Stimulated activated CD8-positive, alpha-beta memory T cell treated with anti-CD3 and anti-CD28 coated beads, Interleukin-12 subunit alpha, Interleukin-12 subunit beta, amount 100 ng/mL, for 1 hour (primary cell): ENCODE measurements at places on chromosomes 6 and 20.

DNA sequence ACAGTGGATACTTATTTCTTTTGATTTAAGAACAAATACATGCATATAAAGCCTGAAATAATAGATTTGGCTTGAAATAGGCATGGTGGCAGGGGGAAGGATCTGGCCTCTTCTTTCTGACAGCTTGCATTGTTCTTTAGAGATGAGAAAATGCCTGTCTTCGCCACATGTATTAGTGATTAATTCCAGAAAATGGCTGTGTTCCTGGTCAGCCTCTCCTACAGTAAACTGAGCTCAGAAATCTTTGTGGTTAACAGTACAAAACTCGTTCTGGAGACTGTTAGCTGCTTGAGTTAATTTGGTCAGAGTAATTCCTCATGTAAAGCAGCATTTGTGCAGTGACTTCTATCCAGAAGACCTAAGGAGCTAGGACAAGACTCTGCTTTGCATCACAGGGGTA lies 151.5 kb downstream of the EYA4 start:
- no peak for DNase-seq

- no peak for DNase-seq
These were observed 34.0 kb upstream of the THBS2 start for GRCh38 chr6:169287675-169288074.

DNA sequence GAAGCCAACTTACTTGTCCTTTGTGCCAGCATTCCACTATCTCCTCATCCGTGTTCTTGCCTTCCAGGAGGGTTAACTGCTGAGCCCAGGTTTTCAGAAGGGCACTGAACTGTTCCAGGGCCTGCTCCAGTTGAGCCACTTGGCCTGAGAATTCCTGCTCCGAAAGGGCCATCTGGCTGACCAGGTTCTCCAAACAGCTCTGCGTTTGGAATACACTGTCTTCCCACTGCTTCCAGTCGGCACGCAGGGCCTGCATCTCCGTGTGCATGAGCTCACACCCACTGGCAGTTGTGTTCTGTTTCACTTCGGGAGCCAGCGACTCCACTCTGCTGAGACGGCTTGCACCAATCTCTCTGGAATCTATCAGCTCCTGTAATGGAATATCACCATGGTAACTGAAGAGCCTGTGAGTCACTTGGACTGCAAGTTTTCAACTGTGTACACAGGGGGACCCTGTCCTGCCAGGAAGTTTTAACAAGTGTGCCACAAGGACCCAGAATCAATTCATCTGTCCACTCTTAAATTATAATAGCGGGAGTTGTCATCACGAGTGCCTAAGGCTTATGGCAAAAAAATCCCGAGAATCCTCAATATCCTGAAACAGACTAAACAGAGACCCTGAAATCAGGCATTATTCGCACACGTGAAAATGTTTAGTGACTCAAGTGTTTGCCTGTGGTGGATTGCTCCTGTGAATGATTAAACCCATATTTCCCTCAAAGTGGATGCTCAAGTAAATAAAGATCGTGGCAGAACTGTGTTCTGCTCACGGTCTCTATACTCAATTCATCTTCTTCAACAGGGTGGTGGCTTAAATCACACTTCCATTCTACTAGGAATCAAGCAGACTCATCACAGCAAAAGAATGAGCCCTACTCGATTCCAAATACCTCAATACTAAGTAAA lies 255.9 kb downstream of the SYNE1 start:
- DNase-seq = no peak

DNA sequence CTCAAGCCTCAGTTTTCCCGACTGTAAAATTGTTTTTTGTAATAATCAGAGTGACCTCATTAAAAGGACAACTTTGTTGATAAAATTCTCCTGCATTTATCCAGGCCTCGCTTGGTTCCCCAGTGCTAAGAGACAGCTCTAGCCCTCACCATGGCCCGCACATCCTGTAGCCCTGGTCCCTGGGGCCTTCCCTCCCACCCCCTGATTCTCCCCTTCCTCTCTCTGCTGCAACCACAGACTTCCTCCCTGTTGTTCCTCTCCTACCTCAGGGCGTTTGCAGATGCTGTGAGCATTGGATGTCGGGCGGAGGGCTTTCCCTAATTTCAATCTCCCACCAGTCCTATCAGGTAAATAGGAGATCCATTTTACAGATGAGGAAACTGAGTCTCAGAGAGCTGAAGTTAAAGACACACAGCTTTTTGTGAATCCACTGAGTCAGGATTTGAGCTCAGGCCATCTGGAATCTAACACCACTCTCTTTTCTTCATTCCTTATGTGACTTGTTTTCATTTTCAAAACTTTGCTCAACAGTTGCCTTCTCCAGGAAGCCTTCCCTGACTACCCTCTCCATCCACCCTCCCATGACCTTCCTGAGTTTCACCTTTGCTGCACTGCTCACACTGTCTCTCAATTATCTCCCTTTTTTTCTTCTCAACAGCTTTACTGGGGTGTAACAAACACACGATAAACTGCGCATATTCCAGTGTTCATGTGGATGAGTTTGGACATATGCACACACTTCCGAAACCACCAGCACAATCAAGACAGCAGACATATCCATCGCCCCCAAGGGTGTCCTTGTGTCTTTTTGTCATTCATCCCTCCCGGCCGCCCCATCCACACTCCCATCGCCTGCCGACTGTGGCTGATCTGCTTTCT lies 107.1 kb downstream of the CEBPB start:
- DNase-seq = no peak

GRCh38 chr20:12093057-12093796 lies 175.5 kb downstream of the BTBD3 start:
- no peak for DNase-seq

DNA sequence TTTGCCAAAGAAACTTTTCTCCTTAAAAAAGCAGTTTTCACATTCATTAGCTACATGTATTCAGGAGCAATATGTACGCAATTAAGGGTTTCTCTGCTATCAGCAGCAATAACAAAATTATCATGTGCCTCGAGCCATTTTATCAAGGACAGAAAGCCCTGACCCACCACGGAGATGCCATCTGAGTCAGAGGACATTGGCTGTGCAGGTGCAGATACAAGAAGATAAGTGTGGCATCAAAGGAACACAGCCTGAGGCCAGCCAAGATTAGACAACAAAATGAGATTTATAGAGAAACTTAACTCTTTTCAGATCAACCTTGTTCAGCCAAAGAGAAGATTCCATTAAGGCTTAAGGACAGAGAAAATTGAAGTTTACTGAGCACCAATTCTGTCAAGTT lies 115.2 kb upstream of the LGSN start:
- no peak for DNase-seq

GRCh38 chr6:157867981-157868380 lies 44.9 kb downstream of the SNX9 start:
- DNase-seq = no peak

DNA sequence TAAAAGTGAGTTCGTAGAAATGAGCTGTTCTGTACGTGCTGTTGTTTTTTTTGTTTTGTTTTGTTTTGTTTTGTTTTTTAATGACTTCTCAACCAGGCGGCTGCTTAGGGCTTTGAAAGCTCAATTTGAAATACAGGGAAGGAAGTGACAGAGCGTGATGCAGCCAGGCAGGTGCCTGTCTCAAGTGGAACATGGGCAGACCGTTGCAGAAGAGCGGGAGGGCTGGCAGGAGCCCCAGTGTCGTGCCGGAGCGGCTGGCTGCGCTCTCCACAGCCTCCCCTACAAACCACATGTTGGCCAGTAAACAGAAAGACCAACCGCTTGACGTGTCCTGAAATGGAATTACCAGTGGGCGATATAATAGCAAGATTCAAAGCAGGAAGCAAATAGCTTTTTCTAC lies 164.9 kb upstream of the RREB1 start:
- DNase-seq = no peak

DNA sequence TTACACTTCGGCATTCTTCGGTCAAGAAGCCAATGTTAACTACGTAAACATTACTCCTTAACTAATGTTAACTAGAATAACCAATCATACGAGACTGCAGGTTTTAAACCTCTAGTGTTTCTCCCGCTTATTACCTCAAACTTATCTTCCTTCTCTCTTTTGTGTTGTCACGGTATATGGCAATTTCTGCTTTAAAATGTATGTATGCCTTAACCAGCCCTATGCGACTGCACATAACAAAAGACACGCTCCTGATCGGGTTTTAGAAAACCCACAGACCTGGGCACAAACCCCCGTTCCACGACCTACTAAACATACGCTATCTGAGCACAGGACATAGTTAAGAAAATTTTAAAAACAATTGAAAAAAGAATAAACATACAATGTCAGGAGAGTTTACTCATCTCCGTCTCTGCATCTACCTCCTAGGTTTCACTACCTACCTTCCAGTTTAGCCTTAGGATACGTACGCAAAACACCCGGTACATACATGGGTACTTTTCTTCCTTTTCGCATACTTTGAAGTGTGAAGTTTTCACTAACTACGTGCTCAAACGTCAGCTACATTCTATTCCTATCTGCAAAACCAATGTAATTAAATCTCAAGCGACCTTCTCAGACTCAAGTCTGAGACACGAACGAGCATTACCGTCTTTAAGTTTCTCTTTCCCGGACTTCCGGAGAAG lies 1.1 kb downstream of the CD164 start:
- no peak for DNase-seq

DNA sequence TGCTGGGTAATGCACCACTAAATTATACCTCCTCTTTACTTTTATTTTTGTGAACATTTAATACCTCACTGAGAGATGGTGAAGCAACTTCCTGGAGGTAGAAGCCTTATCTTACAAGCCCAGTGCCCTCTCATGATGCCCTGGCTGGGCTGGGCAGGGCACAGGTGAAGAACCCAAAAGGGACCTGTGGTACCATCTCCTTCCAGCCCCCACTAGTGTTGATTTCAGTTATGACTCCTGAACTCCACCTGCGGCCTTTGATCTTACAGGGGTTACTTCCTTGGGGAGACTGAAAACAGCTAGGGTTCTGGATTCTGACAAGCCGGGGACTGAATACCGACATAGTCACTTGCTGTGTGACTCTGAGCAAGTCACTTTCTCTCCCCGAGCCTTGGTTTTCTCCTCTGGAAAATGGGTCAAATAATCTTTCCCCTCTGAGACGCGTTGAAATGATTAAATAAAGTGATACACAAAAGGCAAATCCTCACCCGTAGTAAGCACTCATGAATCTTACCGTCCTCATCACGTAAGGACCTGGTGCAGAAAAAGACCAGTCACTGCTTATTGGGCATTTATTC lies 1.2 kb downstream of the SLC13A3 start:
- DNase-seq = no peak

GRCh38 chr6:122007339-122007738 lies 392.1 kb upstream of the HSF2 start:
- DNase-seq = no peak

- no peak for DNase-seq
These were observed 20.2 kb downstream of the STAU1 start for GRCh38 chr20:49167811-49168507.

- DNase-seq = no peak
These were observed 149.6 kb downstream of the BACH2 start for GRCh38 chr6:90146921-90147649.

DNA sequence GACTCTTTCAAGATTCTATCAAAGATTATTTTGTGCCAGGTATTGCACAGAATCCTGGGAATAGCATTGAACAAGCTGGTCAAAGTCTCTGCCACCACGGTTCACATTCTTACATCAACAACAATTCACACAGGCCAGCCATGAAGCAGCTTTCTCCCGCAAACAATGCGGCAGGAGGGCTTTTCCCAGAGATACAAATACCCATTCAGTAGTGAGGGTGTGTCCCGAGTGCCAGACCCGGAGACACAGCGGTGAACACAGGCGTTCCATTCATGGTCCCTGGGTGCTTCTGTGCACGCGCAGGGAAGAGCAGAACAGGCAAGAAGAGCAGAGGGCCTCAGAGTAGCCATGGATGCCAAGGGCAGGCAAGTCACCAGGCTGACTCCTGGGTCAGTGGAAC lies 83.3 kb upstream of the PDE10A start:
- DNase-seq = no peak

DNA sequence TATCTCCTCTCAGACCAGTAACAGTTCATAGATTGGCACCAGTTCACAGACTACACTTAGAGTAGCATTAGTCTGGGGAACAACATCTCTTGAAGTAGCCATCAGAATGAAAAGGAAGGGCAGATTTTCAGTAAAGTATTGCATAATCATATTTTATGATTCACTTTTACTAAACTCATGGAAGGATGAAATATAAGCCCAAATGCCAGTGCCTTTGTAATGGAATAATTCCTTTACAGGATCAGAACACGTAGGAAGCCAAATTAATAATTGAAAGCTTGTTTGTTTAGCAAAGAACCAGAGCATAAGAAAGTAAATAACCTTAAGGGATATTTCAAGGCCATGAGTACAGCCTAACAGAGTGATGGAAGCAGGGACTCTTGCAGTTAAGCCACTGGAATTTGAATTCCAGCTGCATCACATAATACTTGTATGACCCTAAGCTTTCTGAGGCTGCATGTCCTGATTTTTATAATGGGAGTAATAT lies 11.4 kb upstream of the LOC128125822 start:
- DNase-seq = no peak

DNA sequence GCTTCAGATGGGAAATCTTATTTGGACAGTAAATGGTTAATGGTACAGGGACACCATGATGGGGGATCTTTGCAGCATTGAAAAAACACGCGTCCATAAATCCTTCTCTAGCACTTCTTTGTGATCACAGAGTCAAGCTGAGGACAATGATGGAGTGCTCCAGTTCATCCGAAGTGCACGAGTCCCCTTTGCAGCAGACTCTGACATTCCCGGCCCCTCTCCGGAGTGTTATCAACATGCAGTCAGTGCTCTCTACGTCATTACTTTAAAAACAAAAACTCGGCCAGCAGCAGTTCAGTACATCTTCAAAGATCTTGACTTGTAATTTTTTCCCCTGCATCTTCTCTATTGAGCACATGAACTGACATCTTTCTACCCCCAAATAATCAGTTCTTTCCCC lies 185.5 kb upstream of the AKAP12 start:
- DNase-seq = no peak

DNA sequence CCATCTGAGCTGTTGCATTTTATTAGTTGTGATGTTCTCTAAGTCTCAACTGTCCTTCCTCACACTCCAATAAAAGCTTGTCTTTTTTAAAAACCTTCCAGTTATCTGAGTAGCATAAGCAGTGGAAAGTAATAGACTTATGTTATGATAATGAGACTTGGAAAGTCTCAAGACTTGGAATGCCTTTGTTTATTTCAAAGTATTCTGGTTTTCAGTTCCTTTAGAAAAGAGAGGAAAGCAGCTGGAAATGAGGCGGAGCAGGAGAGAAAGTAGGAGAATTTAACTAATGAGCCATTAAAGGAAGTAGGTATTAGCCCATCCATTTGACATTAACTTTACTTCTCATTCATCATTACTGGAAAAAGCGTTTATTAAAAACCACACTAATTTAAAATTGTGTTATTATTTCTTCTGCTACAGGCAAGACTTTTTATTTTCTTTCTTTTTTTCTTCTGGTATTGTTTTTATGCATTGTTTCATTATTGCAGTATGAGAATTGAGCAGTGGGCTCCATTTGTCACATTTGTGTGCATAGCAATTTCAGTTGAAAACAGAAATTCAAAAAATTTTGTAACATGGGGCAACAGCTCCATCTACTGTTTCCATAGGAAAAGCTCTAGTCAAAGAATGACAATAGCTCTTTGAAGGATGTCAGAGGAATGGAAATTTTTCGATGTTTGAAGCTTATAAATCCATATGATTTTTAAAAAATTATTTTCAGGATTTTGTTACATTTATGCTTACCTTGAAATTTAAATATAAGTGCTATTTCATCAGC lies 194.8 kb downstream of the COL9A1 start:
- DNase-seq = no peak

GRCh38 chr6:21438986-21439352 lies 154.6 kb upstream of the SOX4 start:
- DNase-seq = no peak

- no peak for DNase-seq
These were observed 57.4 kb upstream of the DACT2 start for GRCh38 chr6:168376811-168377483.
